Activated CD4-positive, CD25-positive, alpha-beta regulatory T cell (primary cell): ENCODE measurements at places on chromosomes 2 and 18.

DNA sequence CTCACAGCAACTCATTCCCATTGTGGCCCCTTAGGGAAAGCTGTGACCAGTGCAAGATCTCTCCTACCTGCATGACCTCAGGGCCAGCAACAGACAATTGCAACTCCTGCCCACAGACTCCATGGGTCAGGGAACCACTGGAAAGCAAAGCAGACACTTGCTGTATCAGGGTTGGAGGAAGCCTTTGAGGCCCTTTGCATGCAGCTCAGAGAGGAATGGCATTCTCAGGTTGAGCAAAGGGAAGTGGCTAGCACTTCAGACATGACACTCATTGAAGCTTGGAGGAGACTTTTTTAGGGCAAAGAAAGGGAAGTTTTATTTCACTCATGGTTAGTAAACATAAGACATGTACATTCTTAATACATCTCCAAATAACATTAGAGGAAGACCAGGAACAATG is 22.1 kb downstream of the IL1F10 start:
- DNase-seq = no peak

DNA sequence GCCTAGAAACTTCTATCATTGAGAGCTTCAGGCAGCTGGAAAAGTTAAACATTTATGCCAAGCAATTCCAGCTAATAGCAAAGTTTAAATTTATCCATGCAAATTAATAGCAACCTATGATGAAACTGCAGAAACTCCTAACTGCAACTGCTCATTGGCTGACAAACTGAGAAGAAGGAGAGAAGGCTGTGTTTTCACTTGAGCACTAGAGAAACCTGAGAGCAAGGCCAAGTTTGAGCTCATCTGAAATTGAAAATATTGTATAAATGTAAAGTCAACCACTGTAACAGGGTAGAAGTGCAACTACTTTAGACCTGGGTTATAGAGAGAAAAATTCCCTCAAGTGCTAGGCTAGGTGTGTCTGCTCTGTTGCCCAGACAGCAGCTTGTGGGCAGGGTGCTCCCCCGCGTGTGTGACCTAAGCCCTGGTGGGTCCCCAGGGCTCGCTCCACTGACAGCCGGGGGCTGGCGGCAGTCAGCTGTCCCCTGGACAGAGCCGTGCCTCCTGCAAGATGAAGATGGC is 50.2 kb downstream of the CABYR start:
- DNase-seq = no peak

- no peak for DNase-seq
These were observed 119.2 kb downstream of the PTPRM start for GRCh38 chr18:7686278-7686677.

- no peak for DNase-seq
These were observed 265.4 kb upstream of the UBE2E3 start for GRCh38 chr2:180715044-180715443.

DNA sequence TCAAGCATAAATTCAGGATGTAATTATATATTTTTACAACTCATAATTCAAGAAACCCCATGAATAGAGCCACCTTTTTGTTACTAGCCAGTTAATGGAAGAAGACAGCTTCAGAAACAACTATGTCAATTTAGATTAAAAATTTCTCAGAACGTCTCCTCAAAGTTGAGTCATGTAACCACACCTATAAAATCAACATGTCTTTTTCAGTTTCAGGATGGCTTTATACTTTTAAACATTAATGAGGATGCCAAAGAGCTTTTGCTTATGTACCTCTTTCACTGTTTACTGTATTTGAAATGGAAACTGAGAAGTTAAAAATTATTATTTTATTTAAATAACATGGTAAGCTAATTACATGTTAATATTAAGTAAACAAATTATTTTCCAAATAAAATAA is 280.1 kb downstream of the PTH2R start:
- DNase-seq = no peak

GRCh38 chr2:235264512-235264911 is 229.3 kb upstream of the AGAP1 start:
- no peak for DNase-seq

- no peak for DNase-seq
These were observed 102.8 kb upstream of the MAP2 start for GRCh38 chr2:209321076-209321475.

- no peak for DNase-seq
These were observed 21.9 kb downstream of the FER1L5 start for GRCh38 chr2:96664366-96664925.

- DNase-seq = peak; percentile 16
These were observed 15.1 kb downstream of the ACTG2 start for GRCh38 chr2:73907840-73908452.

GRCh38 chr2:55530539-55531081 is 11.1 kb downstream of the CFAP36 start:
- no peak for DNase-seq

DNA sequence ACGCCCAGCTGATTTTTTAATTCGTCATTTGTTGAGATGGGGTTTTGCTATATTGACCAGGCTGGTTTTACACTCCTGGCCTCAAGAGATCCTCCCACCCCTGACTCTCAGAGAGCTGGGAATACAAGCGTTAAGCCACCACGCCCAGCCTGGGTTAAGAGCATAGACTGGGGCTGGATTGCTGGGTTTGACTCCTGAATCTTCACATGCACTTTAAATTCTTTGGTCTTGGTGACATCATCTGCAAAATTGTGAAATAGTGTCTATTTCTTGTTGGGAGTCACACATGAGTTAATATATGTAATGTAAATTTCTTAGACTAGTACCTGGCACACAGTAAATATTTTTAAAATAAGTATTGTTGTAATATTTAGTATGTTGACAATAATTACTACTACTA is 257.4 kb downstream of the DOK6 start:
- DNase-seq = no peak

DNA sequence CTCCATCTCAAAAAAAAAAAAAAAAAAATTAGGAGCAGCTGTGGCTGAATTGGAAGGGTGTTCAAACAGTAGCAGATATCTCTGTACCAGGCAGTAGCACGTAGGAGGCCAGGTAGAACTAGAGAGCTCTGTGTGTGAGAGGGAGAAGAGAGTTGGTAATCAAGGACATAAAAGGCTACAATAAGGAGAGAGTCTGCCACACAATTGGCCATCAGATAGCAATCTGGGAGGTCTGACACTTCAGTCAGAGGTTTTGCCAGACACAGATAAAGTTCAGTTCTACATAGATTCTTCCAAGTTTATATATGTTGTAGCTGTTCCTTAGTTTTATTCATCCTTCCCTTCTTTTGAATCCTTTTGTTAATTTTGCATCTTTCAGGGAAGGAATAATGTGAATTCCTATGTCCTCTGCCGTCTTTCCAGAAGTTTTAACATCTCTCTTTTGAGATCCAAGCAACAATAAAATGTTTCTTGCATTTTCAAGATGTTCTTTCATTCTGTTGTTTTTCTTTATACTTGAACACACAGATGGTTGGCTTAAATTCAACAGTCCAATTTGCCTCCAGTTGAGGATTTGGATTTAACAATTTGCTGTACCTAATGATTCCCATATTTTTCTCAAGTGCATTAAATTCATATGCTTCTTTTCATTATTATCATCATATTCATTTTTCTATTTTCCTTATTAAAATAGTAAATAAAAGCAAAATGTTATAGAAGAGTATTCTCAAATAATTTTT is 600.3 kb upstream of the GCFC2 start:
- no peak for DNase-seq

- DNase-seq = no peak
These were observed 11.1 kb downstream of the TTL start for GRCh38 chr2:112493048-112493447.

DNA sequence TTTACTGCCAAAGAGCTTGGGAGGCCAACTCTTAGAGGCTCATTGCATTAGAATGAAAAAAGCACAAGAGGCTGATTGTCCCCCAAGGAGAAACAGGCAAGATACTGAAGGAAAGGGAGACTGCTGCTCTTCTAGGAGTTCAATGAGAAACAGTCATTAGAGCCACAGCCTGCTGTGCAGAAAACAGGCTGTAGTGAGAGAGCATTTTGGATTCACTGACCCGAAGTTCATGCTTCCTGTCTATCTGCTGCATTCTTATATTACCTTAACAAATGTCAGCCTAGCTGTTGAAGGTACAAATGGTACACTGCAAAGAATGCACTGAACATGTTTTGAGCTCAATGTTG is 423.3 kb downstream of the SETBP1 start:
- DNase-seq = no peak

GRCh38 chr18:9631814-9632496 is 17.6 kb upstream of the PPP4R1 start:
- DNase-seq = no peak

DNA sequence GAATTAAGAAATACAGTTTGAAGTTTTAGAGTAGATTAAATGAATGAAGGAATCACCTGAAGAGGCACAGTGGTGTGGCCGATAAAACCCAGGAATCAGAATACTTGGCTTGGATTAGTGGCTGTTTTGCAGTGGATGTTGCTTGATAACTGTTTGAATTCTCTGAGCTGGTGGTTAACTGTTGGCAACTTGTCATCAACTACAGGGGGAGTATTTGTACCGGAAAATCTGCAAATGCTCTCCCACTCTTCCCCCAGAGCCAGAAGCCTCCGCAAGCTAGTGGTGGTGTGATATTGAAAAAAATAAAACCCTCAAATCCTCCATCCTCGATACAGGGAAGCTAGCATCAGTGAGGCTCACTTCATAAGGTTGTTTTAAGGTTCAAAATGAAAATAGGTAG is 326.7 kb downstream of the DPP10 start:
- DNase-seq = no peak

- DNase-seq = no peak
These were observed 47.1 kb downstream of the KCMF1 start for GRCh38 chr2:85018049-85018447.

GRCh38 chr18:7164323-7165004 is 46.9 kb upstream of the LAMA1 start:
- DNase-seq = no peak

DNA sequence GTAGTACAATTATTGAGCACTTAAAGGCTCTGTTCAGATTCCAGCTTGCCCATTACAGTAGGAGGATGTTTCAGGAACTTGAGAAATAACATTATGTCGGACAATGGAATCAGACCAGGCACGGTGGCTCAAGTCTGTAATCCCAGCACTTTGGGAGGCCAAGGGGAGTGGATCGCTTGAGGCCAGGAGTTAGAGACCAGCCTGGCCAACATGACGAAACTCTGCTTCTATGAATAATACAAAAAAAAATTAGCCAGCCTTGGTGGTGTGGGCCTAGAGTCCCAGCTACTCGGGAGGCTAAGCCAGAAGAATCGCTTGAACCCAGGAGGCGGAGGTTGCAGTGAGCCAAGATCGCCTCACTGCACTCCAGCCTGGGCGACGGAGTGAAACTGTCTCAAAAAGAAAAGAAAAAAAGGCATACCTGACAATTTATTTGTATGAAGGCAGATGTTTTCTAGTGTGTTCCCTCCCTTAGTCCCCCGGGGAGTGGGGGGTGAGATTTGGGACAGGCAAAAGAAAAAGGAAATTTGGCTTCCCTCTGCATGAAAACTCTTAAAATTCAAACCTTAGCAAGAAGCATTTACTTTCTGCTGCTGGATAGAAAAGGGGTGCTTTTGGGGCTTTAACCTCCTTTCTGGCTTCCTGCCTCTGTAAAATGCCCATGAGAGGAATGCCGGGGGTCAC is 13.7 kb upstream of the ZNF532 start:
- no peak for DNase-seq

DNA sequence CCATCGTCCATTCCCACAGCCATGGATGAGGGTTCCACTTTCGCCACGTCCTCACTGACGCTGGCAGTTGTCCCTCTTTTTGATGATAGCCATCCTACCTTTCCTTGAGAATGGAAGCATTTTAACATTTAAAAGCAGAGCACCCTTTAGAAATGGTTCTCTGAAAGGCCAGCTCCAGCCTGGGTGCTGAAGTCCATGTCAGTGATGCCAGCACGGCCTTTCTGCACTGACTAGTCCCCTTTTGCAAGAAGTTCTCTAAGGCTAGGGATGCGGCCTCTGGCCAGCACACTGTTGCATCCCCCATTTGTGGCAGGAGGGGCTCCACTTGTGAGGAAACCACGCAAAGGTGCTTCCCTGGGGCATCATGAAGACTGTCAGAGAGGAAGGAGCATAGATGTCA is 203.5 kb downstream of the MGAT5 start:
- no peak for DNase-seq

- no peak for DNase-seq
These were observed 104.8 kb upstream of the VRK2 start for GRCh38 chr2:57941816-57942215.

DNA sequence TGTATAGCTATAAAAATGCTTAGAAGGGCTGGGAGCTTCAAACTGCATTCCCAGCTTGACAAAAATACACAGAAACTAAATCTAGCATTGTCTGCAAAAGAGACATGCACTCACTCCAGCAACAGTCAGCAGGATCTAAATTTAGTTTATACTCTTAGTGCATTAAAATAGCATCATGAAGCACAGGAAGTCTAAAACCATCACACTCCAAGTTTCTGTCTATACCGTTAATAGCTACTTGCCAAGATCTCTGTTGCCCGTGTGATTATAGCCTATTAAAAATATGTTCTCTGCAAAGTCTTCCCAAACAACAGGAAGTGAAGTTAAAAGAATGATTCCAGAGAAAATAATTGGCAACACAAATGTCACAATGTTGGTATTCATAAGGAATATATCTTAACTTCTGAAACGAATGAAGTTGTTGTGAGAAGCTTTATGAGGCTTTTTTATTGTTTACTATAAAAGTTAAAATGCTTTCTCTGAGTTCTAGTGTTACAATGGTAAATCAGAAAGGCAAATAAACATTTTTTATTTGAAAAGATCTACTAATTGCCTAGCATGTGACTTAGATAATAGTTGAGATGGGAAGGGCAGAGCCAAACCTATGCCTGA is 184.2 kb downstream of the ZNF385B start:
- DNase-seq = no peak

- DNase-seq = no peak
These were observed 383.3 kb downstream of the MTX2 start for GRCh38 chr2:176652300-176653182.

DNA sequence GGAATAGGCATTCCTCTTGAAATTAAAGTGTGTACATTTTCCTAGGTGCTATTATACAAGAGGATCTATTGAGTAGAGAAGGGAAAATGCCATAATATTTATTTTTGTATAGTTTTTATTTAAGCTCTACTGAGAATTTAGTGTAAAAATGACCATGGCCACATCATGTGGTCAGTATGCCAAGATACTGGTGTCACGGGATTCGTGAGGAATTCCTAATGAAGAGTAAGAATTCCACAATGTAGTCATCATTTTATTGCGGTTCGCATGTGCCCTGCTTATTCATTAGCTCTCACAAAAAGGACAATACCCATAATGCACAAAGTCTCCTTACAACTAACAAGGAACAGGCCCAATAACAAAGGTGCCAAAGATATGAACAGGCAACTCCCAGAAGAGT is 39.3 kb upstream of the PARD3B start:
- DNase-seq = no peak

DNA sequence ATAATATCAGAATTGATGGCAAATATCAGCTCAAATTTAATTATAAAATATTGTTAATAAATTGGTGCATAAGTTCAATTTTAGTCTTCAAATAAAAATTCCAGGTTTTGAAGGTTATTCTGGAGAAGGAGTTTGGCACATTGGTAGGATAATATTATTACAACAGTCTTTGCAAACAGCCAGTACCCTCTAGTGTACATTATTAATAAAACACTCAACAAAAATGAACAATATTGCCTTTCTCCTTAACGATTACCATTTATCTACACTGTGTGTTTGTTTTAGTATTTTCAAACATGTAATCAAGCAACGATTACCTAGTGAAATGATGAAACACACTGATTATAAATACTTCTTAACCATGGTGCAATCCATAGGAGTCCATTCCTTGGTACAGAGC is 334.0 kb upstream of the FSIP2 start:
- DNase-seq = no peak

GRCh38 chr2:136246086-136246669 is 128.2 kb upstream of the CXCR4 start:
- DNase-seq = no peak
